ENCODE measurements at places on chromosomes 3 and 15.
A peak's percentile ranks its signal among the peaks of the same experiment; 100 is the strongest.

- DNase-seq: no peak
- H3K27me3 ChIP-seq: no peaks in the 10 kb centered on the region
- H3K36me3 ChIP-seq: no peaks in the 10 kb centered on the region
Observed at GRCh38 chr3:86047161-86047560, 943.8 kb downstream of the VGLL3 start.

GRCh38 chr3:174640932-174641331 is 218.2 kb upstream of the NAALADL2 start:
- DNase-seq: no peak
- no peak overlapping the region for H3K4me3 ChIP-seq
- no peaks in the 10 kb centered on the region for H3K27me3 ChIP-seq
- H3K27ac ChIP-seq: no peak overlapping the region

- H3K4me3 ChIP-seq: no peak overlapping the region
- no peak for DNase-seq
- H3K27me3 ChIP-seq: 0 out of 2 replicates have a peak, but pooled peaks cover 5% of the 10 kb centered on the region
- 0 out of 2 replicates have a peak, but pooled peaks cover 13% of the 10 kb centered on the region for H3K4me1 ChIP-seq
- H3K36me3 ChIP-seq: no peaks in the 10 kb centered on the region
Observed at GRCh38 chr3:169354774-169355501, 308.6 kb downstream of the MECOM start.

- H3K4me3 ChIP-seq: no peak overlapping the region
- 0 out of 2 replicates have a peak, but pooled peaks cover 7% of the 10 kb centered on the region for H3K4me1 ChIP-seq
- no peak overlapping the region for H3K27ac ChIP-seq
- DNase-seq: no peak
Observed at GRCh38 chr3:29757054-29757777, 476.3 kb downstream of the RBMS3 start.

DNA sequence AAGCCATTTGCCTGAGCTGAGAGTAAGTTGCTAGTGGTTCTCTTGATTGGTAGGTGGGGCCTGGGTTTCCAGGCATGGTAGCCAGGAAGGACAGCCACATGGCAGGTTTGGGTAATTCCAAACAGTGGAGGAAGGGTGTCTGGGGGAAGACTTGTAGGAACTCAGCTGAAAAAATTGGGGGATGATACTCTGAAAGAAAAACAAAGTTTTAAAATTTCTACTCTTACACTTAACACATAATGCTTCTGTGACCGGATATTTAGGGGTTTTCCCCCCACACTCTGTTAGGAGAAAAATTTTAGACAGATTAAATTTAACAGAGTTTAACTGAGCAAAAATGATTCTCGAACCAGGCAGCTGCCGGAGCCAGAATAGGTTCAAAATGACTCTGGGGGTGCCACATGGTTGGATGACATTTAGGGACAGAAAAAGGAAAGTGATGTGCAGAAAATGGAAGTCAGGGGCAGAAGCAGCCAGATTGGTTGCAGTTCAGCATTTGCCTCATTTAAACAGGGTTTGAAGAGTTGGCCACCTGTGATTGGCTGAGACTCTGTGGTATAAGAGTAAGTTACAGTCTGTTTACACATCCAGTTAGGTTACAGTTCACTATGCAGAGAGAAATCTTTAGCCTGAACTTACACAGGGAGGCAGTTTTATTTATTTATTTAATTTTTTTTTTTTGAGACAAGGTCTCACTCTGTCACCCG is 8.1 kb downstream of the B2M start:
- no peak overlapping the region for H3K4me3 ChIP-seq
- H3K27me3 ChIP-seq: no peaks in the 10 kb centered on the region
- H3K4me1 ChIP-seq: peaks cover 75% of the 10 kb centered on the region
- H3K27ac ChIP-seq: peak overlapping the region; percentile 43

DNA sequence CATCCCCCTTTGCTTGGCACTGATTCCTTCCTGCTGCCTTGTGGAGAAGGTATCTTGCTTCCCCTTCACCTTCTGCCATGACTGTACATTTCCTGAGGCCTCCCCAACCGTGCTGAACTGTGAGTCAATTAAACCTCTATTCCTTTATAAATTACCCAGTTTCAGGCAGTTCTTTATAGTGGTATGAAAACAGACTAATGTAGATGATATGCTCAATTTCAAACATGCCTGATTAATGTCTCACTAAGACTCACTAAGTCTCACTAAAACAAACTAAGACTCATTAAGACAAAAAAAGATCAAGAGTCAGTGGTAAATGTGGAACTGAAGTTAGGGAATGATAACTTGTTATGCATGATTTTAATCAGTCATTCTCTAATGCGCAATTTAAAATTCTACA is 606.6 kb downstream of the RBMS3 start:
- no peak for DNase-seq
- H3K27ac ChIP-seq: no peak overlapping the region
- H3K36me3 ChIP-seq: no peaks in the 10 kb centered on the region
- H3K4me1 ChIP-seq: no peaks in the 10 kb centered on the region

DNA sequence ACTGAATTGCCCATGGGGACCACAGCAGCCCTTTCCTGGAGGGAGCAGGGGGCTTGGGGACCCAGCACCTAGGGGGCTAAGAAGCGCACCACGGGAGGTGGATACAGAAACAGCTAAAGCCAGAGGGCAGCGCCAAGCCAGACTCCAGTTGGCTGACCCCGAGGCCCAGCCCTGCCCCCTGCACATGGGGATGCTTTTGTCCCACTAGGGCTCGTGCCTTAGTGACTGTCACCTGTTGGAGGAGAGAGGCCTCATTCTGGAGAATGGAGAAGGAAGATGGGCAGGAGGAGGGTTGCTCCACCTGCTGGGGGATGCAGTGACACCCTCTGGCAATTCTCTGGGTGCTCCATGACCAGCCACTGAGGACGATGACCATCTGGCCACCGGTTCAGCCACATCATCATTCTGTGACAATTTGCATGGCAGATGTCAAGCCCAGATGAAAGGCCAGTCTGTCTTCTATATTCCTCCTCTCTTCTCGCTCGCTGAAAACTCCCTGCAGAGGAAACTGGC is 167.8 kb upstream of the TLE3 start:
- no peak overlapping the region for H3K27ac ChIP-seq
- no peaks in the 10 kb centered on the region for H3K36me3 ChIP-seq
- H3K4me1 ChIP-seq: peaks cover under 1% of the 10 kb centered on the region
- no peak overlapping the region for H3K4me3 ChIP-seq
- DNase-seq: no peak

All from MM.1S (cell line).